ENCODE measurements at places on chromosomes 4 and X.
A peak's percentile ranks its signal among the peaks of the same experiment; 100 is the strongest.

- DNase-seq = no peak
These were observed at the start of gene UCHL1 for GRCh38 chr4:41256740-41257256. Gene UCHL1 (plus strand): TSS chr4:41256928. CDS start chr4:41256977, 49 bp downstream.

GRCh38 chr4:184279496-184280061 lies 61.9 kb upstream of the ENPP6 start:
- no peak for DNase-seq

DNA sequence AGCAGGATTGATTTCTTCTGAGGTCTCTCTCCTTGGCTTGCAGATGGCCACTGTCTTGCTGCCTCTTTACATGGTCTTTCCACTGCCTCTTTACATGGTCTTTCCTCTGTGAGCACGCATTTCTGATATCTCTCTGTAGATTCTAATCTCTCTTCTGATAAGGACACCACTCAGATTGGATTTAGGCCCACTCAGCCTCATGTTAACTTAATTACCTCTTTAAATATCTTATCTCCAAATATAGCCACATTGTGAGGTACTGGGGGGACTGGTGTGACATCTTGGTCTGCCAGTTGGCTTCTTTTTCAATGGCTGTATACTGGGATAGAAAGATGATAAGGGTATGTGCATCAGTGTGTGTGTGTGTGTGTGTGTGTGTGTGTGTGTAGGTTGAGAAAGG lies 153.7 kb downstream of the AWAT2 start:
- DNase-seq = no peak

DNA sequence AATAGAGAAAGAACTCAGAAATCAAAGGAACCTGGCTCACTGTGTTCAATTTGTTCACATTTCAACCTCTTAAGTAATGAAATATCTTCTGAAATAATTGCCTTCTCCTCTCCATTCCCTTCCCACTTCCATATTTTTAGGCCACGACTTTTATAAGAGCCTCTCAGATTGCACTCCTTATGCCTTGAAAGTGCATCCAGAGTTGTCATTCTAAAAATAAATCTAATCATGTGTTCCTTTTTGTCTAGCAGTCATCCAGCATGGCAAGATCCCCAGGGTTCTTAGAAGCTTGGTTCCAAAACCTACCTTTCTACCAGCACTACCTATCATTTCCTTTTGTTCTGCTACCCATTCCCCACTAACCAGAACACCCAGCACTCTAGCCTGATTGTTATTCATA lies 42.4 kb upstream of the RPA4 start:
- DNase-seq = no peak

DNA sequence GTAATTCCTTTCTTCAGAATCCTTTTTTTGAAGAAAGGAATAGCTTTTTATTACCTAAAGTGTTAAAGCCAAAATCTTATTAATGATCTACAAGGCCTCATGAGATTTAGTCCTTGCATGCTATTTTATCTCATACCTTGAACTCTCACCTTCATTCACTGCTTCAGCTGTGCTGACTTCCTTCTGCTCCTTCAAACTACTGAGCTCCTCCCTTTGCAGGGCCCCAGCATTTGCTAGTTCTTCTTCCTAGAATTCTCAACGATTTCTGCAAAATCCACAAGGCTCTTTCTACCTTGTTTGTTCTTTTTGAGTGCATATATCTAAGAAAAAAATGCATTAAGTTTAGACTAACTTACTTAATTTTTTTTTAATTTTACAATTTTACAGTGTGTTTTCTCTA lies 619.5 kb downstream of the EPHA5 start:
- no peak for DNase-seq

DNA sequence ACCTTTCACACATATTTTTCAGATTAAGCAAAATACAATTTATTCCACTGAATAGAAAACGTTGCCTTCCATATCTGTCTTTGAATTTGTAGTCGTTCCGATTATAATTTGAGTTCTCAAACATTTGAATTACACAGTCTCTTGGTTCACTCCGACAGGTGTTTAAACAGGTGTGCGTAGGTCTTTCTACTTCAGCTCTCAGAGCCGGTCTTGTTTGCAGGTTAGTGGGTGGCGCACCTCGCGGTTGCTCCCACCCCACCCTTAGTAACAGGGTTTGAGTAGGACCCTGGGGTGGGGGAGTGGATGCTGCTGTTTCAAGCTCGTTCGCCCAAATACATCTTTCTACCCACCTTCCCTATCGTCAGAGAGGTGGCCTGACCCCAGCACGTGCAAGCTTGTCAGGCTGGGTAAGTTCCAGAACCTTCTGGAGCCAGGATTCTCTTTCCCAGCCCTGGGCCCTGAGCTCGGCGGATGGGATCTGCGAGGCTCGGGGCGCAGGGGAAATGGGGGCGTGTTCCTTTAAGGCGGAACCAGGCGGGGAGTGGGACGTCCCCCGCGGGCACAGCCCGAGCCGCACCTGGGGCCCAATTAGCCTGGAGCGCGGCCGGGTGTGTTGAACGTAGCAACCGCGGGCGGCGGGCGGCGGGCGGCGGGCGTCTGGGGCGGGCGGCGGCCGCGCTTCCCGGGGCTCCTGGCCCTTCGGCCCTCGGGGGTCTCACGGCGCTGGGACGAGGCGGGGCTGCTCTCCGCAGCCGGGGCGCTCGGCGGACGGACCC lies at the start of gene FAM149A:
FAM149A (plus strand) TSS at position 591 of the 776 bp plus-strand sequence.
- peak; percentile 19 for DNase-seq

Data from stimulated activated naive CD4-positive, alpha-beta T cell treated with Interleukin-2 at 50 U/mL for 16 hours (primary cell).